ENCODE measurements at places on chromosomes 3 and 15.

DNA sequence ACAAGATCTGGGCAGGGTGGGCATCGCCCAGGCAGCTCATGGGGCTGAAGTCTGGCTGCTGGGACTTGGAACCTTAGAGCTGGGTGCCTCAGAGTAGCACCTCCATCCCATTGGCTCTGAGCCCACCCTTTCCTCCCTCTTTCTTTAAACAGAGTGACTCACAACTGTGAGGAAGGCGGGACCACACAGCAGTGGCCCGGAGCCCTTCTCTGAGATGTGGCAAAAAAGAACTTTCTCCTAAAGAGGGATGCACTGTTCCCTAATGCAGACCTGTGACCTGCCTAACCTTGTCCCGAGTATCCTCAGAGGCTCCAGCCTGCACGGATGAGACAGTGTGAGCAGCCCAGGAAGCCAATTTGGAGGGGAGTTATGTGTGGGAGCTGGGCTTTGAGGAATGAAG is 23.6 kb downstream of the PRR20G start:
- DNase-seq, result no peak

- DNase-seq, result no peak
These were observed 111.8 kb downstream of the TUSC7 start for GRCh38 chr3:116821371-116821770.

DNA sequence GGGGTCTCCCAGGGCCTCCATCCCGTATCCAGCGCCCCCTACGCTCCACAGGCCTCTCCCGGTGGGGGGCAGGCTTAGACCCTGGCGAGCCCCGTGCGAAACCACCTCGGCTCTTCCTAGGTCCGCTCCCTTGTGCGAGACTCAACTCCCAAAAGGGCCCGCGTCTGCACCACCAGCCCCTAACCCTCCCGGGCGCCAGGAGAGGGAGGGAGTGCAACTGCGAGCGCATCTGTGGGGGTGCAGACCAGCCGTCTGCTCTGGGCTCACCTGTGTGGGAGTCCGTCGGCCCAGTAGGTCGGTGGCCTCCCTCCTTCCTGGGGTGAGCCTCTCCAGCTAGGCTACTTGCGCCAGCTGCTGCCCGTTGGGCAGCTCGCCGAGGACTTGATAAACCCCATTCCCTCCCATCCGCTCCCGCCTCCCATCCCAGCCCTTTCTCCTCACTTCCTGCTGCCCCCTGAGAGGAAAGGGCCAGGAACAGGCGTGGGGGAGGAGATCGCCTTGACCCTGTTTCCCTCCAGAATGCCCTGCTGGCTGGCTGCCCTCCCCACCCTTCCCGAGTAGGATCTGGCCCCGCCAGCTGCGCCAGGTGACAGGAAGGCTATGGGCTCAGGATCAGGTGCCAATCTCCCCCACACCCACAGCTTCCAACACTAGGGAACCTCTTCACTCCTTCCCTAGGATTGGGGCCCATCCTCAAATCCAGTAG is at the start of gene HYAL2:
HYAL2 (minus strand) TSS at position 360 of the 706 bp plus-strand sequence. CDS start 2,256 bp downstream, outside the sequence.
- DNase-seq, result no peak

- no peak for DNase-seq
These were observed 4.8 kb downstream of the LYSMD2 start for GRCh38 chr15:51732646-51733045.

DNA sequence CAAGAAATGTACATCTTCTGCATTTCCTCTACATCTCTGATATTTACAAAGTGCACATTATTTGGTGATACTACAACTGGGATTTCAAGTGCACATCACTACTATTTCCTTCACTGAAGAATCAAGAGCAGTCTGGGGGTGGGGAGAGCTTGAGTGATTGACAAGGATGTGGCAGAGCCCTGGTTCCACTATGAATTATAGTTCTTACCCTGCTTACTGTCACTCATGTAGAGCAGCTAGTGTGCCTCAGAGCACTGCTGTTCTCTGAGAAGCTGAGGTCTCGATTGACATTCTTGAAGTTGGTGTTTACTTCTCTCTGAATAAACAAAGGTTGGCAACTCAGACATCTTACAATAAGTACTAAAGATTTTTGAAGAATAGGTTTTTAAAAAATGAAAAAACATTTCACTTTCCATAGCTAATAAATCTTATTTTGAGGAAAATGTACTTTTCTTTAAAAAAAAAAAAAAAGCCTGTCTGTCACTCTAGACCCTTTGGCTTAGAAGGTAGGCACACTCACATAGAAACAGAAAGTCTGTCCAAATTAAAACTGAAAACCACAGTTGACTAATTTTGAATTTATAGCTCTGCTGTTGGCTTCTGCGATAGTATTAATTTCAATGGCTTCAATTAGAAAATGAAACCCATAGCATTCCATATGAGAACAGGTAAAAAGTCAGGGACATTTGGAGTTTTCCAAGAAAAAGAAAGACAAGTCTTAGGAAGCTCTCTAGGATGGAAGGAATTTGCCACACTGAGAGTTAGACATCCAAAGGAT is 5.6 kb downstream of the GREM1 start:
- DNase-seq, result no peak

DNA sequence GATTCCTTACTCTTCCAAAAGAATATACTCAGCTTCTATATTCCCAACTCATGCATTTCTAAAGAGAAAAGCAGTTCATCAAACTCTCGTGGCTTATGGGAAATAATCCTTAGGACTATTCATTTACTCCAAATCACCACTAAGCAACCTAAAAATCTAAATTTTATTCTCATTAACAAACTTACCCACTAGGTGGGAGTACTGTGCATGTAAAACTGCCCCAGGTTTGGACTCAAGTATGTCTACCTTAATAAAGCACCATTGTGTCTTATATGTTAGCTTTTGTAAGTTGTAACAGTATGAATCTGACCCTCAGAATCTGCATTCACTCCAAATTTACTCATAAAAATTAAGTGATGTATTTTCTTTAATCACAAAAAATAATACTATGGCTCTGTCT is 25.3 kb downstream of the RAD18 start:
- DNase-seq, result no peak

DNA sequence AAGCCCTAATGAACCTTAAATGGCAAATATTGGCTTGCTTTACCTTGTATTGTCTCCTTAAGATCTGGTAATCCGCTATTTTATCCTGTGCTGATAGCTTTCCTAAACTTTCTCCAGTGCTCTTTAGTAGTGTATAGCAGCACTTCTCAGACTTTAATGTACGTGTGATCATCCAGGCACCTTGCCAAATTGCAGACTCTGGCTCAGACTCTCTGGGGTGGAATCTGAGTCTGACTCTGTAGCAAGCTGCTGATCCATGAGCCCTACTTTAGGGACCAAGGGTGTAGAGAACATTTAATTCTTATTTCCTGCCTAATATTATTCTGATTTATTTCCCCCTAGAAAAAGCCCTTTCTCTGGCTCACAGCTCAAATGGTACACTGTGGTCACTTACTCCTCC is 518.8 kb upstream of the ZNF385D start:
- no peak for DNase-seq

- no peak for DNase-seq
These were observed 62.4 kb upstream of the NPHP3 start for GRCh38 chr3:132784502-132785025.

DNA sequence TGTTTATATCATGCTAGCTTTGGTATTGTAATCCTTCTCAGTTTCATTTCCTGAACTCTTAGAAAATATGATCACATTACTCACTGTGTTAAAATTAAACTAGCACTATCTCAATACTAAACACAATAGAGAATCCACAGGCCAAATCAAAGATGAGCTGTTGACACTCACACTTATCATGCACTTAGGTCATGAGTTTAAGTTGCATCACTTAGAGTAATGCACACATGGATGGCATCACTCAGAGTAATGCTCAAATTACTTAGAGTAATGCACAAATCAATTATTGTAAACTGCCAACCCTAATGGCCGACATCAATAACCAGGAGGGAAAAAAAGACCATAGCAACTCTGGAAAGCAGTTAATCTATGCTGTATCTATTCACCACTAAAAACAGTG is 40.0 kb upstream of the MCF2L2 start:
- no peak for DNase-seq

- no peak for DNase-seq
These were observed 3.0 kb downstream of the SMC4 start for GRCh38 chr3:160402221-160403027.

GRCh38 chr3:15342945-15343344 is 10.6 kb upstream of the SH3BP5 start:
- DNase-seq, result no peak

DNA sequence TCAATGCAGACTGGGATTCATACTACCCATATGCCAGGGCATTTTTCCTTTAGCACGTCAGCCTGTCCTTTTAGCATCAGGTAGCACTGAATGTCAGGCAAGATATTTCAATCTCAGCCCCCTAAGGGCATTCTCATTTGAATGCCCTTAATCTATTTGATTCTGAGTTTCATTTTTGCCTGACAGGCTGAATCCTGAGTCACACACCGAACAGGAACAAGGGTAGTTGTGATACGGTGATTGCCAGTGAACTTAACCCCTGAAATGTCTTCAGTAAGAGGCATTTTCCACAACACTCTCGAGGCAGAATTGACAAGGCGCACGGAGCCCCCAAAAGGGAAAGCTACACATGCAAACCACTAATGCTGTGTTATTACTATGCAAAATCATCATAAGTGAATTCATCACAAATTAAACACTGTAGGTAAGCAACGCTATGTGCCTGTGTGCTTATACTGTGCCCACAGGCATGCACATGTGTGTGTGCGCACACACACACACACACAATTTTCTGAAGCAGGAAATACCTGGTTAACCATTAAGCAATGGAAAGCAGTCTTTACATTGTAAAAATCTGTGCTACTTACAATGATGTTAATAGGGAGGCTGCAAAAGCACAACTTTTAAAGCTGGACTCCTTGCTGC is 130.4 kb downstream of the ZNF385D start:
- no peak for DNase-seq

GRCh38 chr3:187685948-187686347 is 15.8 kb upstream of the SST start:
- DNase-seq, result no peak

GRCh38 chr3:59920822-59921221 is 871.0 kb upstream of the CFAP20DC start:
- no peak for DNase-seq

GRCh38 chr15:80155001-80155377 is 2.2 kb downstream of the FAH start:
- DNase-seq, result no peak

GRCh38 chr15:22806664-22807063 is 20.2 kb downstream of the NIPA1 start:
- no peak for DNase-seq

DNA sequence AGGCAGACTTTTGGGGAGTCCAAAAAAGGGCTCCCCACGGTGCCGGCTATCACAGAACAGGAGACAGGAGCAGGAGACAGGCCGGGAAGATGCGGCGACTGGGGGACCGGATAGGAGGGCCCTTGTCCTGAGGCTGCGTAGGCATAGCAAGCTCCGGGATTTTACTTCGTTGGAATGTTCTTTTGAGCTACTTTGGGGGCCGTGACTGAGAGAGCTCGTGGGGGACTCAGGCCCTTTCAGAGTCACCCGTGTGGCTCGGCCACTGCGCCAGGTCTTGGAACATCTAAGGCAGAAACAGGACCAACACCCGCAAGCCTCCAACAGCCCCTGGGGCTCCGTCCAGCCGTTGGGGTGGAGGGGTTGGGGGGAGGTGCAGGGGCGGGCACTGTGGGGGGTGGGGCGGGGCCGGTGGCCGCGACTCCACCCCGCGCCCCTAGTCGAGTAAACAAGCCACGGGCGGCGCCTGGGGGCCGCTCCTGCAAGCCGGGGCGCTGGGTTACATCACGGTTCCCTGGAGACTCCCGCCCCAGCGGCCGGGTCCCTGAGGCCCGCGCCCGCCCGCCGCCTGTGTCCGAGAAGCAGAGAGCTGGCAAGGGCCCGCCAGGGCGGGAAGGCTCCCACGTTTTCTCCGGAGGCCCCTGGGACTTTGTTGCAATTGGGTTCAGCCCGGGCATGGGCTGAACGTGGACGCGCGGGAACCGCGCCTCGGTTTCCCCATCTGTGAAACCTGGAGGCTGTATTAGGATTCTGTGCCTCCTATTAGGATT is 23.3 kb upstream of the C15orf39 start:
- no peak for DNase-seq

DNA sequence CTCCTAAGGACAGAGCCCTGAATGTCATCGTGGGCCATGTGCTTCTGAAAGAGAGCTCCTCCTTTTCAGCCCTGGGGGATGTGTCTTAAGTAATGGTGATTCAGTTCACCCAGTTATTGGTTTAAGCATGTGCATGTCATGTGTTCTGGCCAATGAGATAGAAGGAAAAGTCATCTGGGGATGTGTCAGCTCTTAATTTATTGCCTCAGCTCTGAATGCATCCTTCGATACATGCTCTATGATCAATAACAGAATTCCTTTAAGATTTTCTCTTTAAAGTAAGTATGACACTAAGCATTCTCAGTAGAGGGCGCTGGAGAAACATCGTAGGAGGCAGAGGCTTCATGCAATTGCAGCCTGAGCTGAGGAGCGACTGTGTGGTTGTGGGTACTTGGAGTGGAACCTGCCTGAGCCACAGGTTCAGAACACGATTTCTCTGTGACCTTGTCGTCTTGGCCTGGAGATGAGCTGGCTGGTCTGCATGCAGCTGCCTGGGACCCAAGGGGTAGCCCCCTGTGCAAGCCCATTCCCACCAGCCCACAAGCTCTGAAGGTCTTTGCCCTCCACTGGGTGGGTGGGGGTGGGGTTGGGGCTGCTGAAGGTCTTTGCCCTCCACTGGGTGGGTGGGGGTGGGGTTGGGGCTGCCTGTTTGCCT is 69.5 kb downstream of the C3orf38 start:
- DNase-seq, result peak; percentile 13

GRCh38 chr3:66808891-66809594 is 189.1 kb upstream of the KBTBD8 start:
- no peak for DNase-seq

DNA sequence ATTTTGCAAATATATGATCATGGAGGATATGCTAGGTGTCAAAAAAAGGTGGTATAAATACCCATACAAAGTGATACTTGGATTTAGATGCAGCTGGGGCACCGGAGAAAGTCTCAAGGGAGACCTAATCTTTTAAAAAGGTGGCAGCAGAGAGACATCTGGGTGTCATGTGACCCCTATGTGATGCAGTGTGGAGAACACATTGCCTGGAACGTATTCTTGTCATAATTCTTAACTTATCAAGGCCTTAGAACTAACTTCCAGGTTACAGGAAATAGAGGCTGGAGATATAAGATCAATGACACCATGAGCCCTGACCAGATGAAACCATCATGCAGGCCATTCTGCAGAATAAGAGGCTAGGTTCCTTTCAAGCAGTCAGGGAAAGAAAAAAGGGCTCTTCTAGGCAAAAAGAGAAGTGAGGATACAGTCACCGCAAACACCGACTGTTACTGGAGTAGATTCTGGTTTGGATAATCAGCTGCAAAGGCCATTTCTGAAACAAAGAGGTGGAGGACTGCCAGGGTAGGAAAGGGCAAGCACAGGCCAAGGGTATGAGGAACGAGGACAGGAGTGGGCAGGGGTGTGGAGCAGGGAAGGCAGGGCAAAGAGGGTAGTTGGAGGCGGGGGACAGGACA is 100.6 kb downstream of the OXNAD1 start:
- no peak for DNase-seq

- no peak for DNase-seq
These were observed 4.7 kb upstream of the ITGA11 start for GRCh38 chr15:68436680-68437079.

All from NCI-H1048 (cell line).